ENCODE measurements at places on chromosomes 16 and 17. TPM values are rescaled to one million over a fixed set of nuclear protein-coding genes. Genes with fewer than 3 reads are reported as not detected.

- H3K4me1 ChIP-seq, result peaks cover 27% of the 10 kb centered on the region
- no peak overlapping the region for H3K4me3 ChIP-seq
- H3K27me3 ChIP-seq, result no peaks in the 10 kb centered on the region
- H3K36me3 ChIP-seq, result no peaks in the 10 kb centered on the region
- DNase-seq, result no peak
- no peak overlapping the region for H3K27ac ChIP-seq
These were observed 57.2 kb downstream of the SDK2 start for GRCh38 chr17:73586921-73587602.

GRCh38 chr16:15043344-15043743 is 12.5 kb downstream of the NTAN1 start:
- no peaks in the 10 kb centered on the region for H3K27me3 ChIP-seq
- H3K4me3 ChIP-seq, result no peak overlapping the region
- peaks cover 14% of the 10 kb centered on the region for H3K36me3 ChIP-seq
- no peak overlapping the region for H3K27ac ChIP-seq

DNA sequence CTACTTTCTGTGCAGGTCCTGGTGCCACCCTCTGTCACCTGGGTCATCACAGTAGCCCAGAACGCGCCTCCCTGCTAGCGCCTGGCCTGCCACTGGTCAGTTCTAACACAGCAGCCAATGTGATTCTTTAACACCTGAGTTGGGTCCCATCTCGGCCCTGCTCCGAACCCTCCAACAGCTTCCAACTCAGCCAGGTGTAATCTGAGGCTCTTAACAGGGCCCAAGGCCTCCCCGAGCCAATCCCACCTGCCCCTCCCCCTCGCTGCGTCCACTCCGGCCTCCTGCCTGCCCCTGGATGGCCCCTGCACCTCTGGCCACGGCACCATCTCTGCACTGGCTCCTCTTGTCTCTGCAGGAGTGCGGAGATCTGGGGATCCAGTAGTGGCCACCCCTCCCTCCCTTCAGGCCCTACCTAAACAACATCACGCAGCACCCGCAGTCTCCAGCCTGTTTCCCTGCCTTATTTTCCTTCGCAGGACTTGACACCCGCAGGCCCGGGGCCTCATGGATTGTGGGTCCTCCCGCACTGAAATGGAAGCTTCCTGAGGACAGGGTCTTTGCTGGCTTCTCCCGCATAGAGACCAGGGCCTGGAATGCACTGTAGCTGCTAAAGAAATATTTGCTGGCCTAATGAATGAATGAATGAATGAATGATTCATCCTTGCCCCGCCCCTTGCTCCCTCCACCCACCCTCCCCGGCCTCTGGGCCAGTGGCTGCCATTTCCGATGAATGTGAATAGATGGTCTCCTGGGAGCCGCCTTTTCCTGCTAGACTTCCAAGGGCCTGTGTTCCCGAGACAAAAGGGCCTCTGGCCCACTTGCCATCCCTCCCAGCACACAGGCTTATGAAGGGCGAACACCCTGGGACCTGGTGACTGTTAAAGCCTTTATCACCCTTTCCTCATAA is 174.8 kb upstream of the FOXF1 start:
- no peaks in the 10 kb centered on the region for H3K36me3 ChIP-seq
- H3K4me3 ChIP-seq, result no peak overlapping the region
- peaks cover 23% of the 10 kb centered on the region for H3K27me3 ChIP-seq
- no peak overlapping the region for H3K27ac ChIP-seq
- no peak for DNase-seq
- no peaks in the 10 kb centered on the region for H3K4me1 ChIP-seq

Gene KCNH4
- total RNA-seq, result 0.24 TPM

DNA sequence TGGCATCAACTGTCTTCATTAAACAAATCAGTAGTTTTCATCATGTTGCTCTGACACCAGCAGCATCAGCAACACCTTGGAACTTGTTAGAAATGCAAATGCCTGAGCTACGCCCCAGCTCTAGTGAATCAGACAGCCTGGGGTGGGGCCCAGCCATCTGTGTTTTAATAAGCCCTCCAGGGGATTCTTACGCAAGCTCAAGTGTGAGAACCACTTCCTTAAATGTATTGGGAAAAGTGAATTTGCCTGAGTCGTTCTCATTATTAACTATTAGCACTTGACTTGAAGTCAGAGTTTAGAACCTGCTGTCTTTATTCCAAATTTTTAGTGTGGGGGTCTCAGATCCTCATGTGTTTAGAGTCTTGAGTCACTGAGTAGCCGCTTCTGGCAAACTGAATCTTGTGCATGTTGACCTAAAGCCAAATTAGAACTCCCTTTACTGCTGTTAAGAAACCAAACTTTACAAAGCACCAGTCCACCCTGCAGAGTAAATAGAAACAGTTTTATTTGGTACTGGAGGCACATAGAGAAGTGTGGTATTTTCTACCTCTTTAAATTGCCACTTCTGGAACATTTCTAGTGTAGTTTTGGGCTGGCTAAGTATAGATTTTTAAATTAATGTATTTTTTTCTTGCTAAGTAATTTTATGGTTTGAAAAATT is 137.4 kb upstream of the COX10 start:
- no peaks in the 10 kb centered on the region for H3K36me3 ChIP-seq
- no peaks in the 10 kb centered on the region for H3K4me1 ChIP-seq
- no peak for DNase-seq
- H3K27me3 ChIP-seq, result no peaks in the 10 kb centered on the region

Gene DCXR
- total RNA-seq, result 139 TPM

GRCh38 chr16:1221628-1222552 is 3.2 kb downstream of the TPSG1 start:
- no peak overlapping the region for H3K4me3 ChIP-seq
- no peaks in the 10 kb centered on the region for H3K27me3 ChIP-seq
- DNase-seq, result no peak
- no peak overlapping the region for H3K27ac ChIP-seq
- H3K36me3 ChIP-seq, result no peaks in the 10 kb centered on the region

DNA sequence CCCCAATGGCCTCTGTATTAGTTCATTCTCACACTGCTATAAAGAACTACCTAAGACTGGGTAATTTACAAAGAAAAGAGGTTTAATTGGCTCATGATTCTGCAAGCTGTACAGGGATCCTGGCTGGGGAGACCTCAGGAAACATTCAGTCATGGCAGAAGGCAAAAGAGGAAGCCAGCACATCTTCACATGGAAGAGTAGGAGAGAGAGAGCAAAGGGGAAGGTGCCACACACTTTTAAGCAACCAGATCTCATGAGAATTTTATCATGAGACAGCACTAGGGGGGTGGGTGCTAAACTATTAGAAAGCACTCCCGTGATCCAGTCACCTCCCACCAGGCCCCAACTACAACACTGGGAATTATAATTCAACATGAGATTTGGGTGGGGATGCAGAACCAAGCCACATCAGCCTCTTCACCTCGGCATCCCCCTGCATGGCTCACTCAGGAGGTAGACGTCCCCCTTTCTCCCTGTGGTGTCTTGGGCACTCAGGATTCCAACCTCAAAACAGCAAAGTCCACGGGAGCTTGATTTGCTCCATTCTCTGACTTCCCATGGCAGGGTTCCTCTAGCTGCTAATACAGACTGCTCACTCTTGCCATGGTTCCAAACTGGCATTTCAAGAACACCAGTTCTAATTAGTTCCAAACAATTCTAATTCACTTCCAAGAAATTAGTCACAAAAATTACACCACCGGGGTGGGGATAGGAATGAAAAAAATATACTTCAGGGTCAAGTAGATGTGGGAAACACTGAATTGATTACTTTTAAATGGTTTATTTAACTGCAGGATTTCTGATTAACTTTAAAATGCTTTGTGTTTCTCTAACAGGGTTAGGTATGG is 203.8 kb upstream of the HSBP1 start:
- no peak overlapping the region for H3K4me3 ChIP-seq
- no peaks in the 10 kb centered on the region for H3K4me1 ChIP-seq
- no peaks in the 10 kb centered on the region for H3K27me3 ChIP-seq
- no peak for DNase-seq
- H3K27ac ChIP-seq, result no peak overlapping the region

GRCh38 chr16:56294579-56294978 is 103.3 kb downstream of the GNAO1 start:
- no peak for DNase-seq
- H3K4me1 ChIP-seq, result no peaks in the 10 kb centered on the region
- H3K4me3 ChIP-seq, result no peak overlapping the region
- peaks cover 2% of the 10 kb centered on the region for H3K27me3 ChIP-seq

DNA sequence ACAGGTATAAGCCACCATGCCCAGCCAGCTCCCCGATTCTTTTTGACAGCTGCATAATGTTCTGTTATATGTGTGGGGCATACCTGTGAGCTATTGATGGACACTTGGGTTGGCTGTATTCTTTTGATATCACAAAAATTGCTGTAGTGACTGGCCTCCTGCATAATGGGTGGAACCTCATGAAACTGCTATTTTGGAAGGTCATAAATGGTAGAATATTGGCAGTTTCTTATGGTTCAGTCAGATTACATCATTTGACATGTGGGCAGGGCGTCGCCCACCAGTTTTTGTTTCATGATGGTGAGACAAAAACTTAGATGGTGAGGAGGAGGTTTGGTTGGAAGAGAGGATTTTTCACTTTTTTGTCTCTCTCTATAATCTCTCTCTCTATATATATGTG is 26.7 kb upstream of the POLR3E start:
- H3K4me1 ChIP-seq, result peaks cover 3% of the 10 kb centered on the region
- H3K27me3 ChIP-seq, result no peaks in the 10 kb centered on the region
- DNase-seq, result no peak
- no peak overlapping the region for H3K4me3 ChIP-seq

Gene ASGR2
- total RNA-seq, result not detected

Gene SOCS7
- 22.1 TPM for total RNA-seq

DNA sequence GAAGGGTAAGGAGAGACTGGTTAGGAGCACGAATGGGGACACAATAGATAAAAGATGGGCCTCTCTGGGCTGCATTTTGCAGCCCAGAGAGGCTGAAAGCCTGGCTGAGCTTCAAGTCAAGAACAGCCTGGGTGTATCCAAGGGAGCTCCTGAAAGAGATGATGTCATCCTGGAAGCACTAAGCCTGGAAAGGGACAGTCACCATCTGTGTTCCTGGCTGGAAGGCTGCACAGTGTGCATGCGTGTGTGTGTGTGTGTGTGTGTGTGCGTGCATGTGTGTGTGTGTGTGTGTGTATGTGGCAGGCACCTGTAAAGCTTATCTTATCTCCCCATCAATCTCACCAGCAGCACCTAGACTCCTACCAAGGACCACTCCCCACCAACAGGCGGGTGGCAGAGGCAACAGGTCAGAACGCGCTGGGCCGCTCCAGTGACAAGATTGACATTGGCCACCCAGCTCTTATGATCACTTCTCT is 44.1 kb downstream of the COG7 start:
- H3K27ac ChIP-seq, result no peak overlapping the region
- H3K4me1 ChIP-seq, result no peaks in the 10 kb centered on the region
- H3K27me3 ChIP-seq, result no peaks in the 10 kb centered on the region

DNA sequence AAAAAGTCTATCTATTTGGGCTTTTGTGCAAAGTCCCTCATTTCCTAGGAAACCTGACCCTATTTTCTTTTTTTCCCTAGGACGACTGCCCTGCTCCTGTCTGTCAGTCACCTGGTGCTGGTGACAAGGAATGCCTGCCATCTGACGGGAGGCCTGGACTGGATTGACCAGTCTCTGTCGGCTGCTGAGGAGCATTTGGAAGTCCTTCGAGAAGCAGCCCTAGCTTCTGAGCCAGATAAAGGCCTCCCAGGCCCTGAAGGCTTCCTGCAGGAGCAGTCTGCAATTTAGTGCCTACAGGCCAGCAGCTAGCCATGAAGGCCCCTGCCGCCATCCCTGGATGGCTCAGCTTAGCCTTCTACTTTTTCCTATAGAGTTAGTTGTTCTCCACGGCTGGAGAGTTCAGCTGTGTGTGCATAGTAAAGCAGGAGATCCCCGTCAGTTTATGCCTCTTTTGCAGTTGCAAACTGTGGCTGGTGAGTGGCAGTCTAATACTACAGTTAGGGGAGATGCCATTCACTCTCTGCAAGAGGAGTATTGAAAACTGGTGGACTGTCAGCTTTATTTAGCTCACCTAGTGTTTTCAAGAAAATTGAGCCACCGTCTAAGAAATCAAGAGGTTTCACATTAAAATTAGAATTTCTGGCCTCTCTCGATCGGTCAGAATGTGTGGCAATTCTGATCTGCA is 12.9 kb downstream of the TMEM98 start:
- no peak overlapping the region for H3K27ac ChIP-seq
- H3K4me1 ChIP-seq, result no peaks in the 10 kb centered on the region
- no peak overlapping the region for H3K4me3 ChIP-seq
- no peak for DNase-seq
- H3K36me3 ChIP-seq, result no peaks in the 10 kb centered on the region

Gene CHD9NB
- total RNA-seq, result 0.17 TPM

- no peak overlapping the region for H3K27ac ChIP-seq
- DNase-seq, result no peak
- H3K4me3 ChIP-seq, result no peak overlapping the region
- no peaks in the 10 kb centered on the region for H3K36me3 ChIP-seq
- H3K27me3 ChIP-seq, result no peaks in the 10 kb centered on the region
These were observed 30.9 kb upstream of the PLLP start for GRCh38 chr16:57315416-57315815.

Gene DHRS7C
- total RNA-seq, result not detected

Gene FBXO39
- not detected for total RNA-seq

DNA sequence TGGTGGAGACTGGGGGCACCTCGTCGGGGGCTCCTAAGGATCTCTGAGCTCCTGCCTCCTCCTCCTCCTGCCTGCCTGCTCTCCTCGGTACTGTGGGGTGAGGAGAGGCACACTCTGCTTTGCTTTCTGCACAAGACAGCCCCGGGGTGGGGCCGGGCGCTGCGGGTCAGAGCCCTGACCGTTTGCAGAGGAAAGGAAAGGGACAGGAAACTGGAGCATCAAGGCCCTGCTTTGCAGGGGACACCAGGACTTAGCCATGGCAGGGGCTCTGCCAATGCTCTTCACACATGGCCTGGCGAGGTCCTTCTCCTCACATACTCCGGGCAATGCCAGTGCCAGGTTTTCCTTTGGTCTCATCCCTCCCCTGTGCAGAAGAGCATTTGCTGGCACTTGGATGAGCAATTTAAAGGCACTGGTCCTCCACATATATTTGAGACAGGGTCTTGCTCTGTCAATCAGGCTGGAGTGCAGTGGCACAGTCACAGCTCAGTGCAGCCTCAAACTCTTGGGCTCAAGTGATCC is 23.8 kb upstream of the DOC2B start:
- peaks cover 17% of the 10 kb centered on the region for H3K27me3 ChIP-seq
- H3K4me1 ChIP-seq, result no peaks in the 10 kb centered on the region
- peaks cover 1% of the 10 kb centered on the region for H3K36me3 ChIP-seq
- H3K4me3 ChIP-seq, result no peak overlapping the region
- H3K27ac ChIP-seq, result no peak overlapping the region
- DNase-seq, result no peak

DNA sequence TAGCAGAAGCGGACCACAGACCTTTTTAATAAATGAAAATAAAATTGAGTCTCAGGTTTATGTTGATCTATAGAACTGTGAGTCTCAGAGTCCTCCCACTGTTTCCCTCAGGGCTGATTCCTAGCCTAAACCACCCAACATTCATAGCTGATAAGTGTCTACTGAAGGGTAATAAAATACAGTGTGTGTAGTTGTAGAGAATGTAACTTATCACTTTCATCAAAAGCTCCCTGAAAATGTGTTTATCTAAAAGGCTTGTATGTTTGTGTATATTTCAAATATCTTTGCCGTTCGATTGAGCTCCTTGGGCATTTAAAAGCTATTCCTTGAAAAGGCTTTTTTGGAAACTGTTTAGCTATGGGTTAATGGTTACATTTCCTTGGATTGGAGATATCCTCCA is 740.3 kb upstream of the SOX9 start:
- H3K4me3 ChIP-seq, result no peak overlapping the region
- no peaks in the 10 kb centered on the region for H3K36me3 ChIP-seq
- H3K27me3 ChIP-seq, result no peaks in the 10 kb centered on the region
- no peaks in the 10 kb centered on the region for H3K4me1 ChIP-seq
- H3K27ac ChIP-seq, result no peak overlapping the region

GRCh38 chr17:81991684-81992305 is 14.4 kb downstream of the ASPSCR1 start:
- no peaks in the 10 kb centered on the region for H3K27me3 ChIP-seq
- H3K36me3 ChIP-seq, result no peaks in the 10 kb centered on the region
- no peak overlapping the region for H3K27ac ChIP-seq
- no peak for DNase-seq
- H3K4me3 ChIP-seq, result no peak overlapping the region
- peaks cover 4% of the 10 kb centered on the region for H3K4me1 ChIP-seq

All from activated naive CD4-positive, alpha-beta T cell treated with anti-CD3 and anti-CD28 coated beads for 36 hours (primary cell).